Articular chondrocyte of knee joint (primary cell): ENCODE measurements at places on chromosomes 3 and 15. TPM values are rescaled to one million over a fixed set of nuclear protein-coding genes. Genes with fewer than 3 reads are reported as not detected.

ATP8B4 gene
- total RNA-seq, result 6.7 and 9.8 TPM in 2 replicates

IL17RC gene
- 41.4 and 51.8 TPM in 2 replicates for total RNA-seq

MESP2 gene
- total RNA-seq, result 0.32 and 0.78 TPM in 2 replicates

OR4M2 gene
- total RNA-seq, result not detected in 2 replicates

KNL1 gene
- total RNA-seq, result 15.5 and 23.8 TPM in 2 replicates

FBN1 gene
- 1,426 and 1,479 TPM in 2 replicates for total RNA-seq

RAB6B gene
- total RNA-seq, result 0.65 and 0.78 TPM in 2 replicates

ASB14 gene
- total RNA-seq, result under 0.01 and 0.11 TPM in 2 replicates

SYNPR gene
- not detected in 2 replicates for total RNA-seq

ZBED2 gene
- total RNA-seq, result not detected in 2 replicates

ABHD17C gene
- total RNA-seq, result 15.5 and 18.2 TPM in 2 replicates

PTX3 gene
- total RNA-seq, result 174 and 549 TPM in 2 replicates

OSTN gene
- total RNA-seq, result 1.4 TPM in 1 of 2 replicates, not detected in the other

ARNT2 gene
- 18.3 and 21.4 TPM in 2 replicates for total RNA-seq

XIRP1 gene
- not detected in 2 replicates for total RNA-seq

IQCF5 gene
- total RNA-seq, result not detected in 2 replicates

TGM4 gene
- total RNA-seq, result not detected in 2 replicates

TFRC gene
- total RNA-seq, result 150 and 152 TPM in 2 replicates

CPNE9 gene
- not detected in 2 replicates for total RNA-seq

GABRR3 gene
- not detected in 2 replicates for total RNA-seq

EOMES gene
- not detected in 2 replicates for total RNA-seq

CLRN1 gene
- not detected in 2 replicates for total RNA-seq

IMPG2 gene
- 0.39 and 0.54 TPM in 2 replicates for total RNA-seq

LYSMD2 gene
- 4.8 and 5.4 TPM in 2 replicates for total RNA-seq

CDC25A gene
- total RNA-seq, result 2.7 and 3.7 TPM in 2 replicates

RBP2 gene
- total RNA-seq, result not detected in 2 replicates

LXN gene
- total RNA-seq, result 71.9 and 248 TPM in 2 replicates

ZNF860 gene
- 1.8 and 2.8 TPM in 2 replicates for total RNA-seq

LEKR1 gene
- total RNA-seq, result 1.2 and 3.1 TPM in 2 replicates

PLAAT1 gene
- total RNA-seq, result not detected in 2 replicates

MYRIP gene
- total RNA-seq, result 1.9 and 2.5 TPM in 2 replicates

GOLGA8H gene
- 1.4 and 1.9 TPM in 2 replicates for total RNA-seq

SCAPER gene
- total RNA-seq, result 14.5 and 15.1 TPM in 2 replicates

TTLL13 gene
- total RNA-seq, result 0.11 and 0.13 TPM in 2 replicates

MLF1 gene
- 15.0 and 16.1 TPM in 2 replicates for total RNA-seq

SLC24A1 gene
- total RNA-seq, result 9.8 and 11.0 TPM in 2 replicates

SPINK8 gene
- total RNA-seq, result not detected in 2 replicates

ZNF660 gene
- 3.2 and 6.1 TPM in 2 replicates for total RNA-seq

OXSR1 gene
- 67.3 and 85.3 TPM in 2 replicates for total RNA-seq

ZNF620 gene
- 1.2 and 1.6 TPM in 2 replicates for total RNA-seq

CNTN4 gene
- total RNA-seq, result not detected in 2 replicates

WDR93 gene
- 0.26 and 0.32 TPM in 2 replicates for total RNA-seq

STAC gene
- total RNA-seq, result 0.13 and 0.65 TPM in 2 replicates
